ENCODE measurements at places on chromosomes 7 and 10.

DNA sequence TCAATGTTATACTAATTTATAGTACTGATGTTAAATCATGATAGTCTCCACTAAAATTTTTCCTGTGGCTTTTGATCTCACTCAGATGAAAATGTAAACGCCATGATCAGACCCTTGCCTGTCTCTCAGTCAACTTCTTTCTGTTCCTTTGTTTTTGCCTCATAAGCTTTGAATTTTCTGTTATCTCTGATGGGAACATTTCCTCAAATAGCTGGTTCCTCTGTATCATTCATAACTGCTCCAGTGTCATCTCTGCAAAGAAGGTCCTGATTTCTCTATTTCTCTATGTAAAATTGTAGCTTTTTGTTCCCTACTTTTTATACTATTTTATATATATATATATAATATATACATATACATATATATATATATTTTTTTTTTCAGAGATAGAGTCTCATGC, 67.5 kb downstream of the GPR141 start:
- DNase-seq: no peak

- no peak for DNase-seq
These were observed 381.0 kb upstream of the NRP1 start for GRCh38 chr10:33715303-33715975.

DNA sequence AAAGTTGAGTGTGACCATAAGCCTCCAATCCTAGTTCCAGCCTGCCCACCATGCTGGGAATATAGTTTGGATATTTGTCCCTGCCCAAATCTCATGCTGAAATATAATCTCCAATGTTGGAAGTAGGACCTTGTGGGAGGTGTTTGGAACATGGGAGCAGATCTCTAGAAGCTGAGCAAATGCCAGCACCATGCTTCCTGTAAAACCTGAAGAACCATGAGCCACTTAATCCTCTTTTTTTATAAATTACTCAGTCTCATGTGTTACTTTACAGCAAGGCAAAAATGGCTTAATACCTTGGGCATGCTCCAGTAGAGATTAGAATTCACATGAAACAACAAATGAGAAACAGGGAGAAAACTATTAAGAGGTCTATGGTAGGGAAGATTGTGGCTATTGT, 27.2 kb downstream of the STEAP1 start:
- no peak for DNase-seq

DNA sequence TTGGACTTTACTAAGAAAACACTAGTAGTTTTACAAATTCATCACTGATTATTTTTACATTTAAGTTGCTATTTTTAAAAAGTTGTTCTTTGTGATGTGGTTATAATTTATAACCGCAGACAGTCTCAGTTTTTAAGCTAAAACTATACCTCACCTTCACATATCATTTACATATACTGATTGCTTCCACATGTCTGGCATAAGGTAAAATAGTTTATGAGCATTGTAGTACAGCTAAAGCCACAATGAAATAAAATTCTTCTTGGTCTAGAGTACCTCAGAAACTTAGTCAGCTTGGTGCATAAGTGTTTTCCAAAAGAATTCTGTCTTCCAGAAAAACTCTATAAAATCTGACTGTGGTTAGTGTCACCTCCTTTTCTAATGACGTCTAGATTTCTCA, 13.0 kb downstream of the SEMA3A start:
- no peak for DNase-seq

GRCh38 chr7:2086229-2086628, 146.5 kb downstream of the MAD1L1 start:
- DNase-seq: no peak

DNA sequence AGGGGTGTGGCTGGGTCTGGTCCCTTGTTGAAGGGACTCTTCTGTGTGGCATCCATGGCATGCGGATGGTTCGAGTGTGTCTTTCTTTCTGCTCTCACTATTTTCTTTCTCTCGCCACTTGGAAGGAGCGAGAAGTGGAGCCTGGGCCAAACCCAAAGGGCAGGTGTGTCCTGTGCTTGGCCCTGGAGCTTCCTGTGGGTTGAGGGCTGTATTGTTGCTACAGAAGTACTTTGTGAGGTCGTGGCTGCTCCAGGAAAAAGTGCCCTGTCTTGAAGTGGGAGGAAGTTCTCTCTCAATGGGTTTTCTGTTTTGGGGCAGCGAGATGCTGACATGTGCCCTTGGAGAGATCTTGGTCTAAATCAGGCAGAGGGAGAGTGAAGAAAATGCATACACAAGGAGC, 72.0 kb downstream of the DOCK1 start:
- DNase-seq: no peak

- DNase-seq: no peak
These were observed 60.6 kb upstream of the SHH start for GRCh38 chr7:155872678-155873369.

GRCh38 chr10:1872151-1872726, 134.9 kb upstream of the ADARB2 start:
- no peak for DNase-seq
